ENCODE measurements at places on chromosomes 5 and 9. TPM values are rescaled to one million over a fixed set of nuclear protein-coding genes. Genes with fewer than 3 reads are reported as not detected.

DNA sequence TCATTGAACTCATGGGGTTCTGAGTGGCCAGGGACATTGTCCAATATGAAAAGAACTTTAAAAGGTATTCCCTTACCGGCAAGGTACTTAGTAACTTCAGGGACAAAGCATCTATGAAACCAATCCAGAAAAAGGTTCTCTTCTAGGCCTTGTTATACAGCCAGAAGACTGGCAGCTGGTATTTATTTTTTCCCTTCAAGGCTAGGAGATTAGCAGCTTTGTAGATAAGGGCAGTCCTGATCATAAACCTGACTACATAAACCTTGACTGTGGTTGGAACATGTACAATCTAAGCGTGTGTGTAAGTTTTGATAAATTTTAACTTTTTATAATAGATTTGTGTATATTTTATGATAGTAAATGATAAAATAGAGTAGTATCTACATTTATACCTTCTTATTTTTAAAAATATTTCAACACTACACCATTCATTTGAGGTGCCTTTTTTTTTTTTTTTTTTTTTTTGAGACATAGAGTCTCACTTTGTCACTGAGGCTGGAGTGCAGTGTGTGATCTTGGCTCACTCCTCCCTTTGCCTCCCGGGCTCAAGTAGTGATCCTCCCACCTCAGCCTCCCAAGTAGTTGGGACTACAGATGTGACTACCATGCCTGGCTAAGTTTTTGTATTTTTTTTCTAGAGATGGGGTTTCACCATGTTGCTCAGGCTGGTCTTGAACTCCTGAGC lies 24.5 kb downstream of the RANBP17 start:
- H3K4me3 ChIP-seq, result no peak overlapping the region
- no peaks in the 10 kb centered on the region for H3K36me3 ChIP-seq
- DNase-seq, result no peak
- H3K27ac ChIP-seq, result no peak overlapping the region

- H3K36me3 ChIP-seq, result no peaks in the 10 kb centered on the region
- no peak overlapping the region for H3K4me3 ChIP-seq
- no peak for DNase-seq
- H3K27ac ChIP-seq, result no peak overlapping the region
- H3K27me3 ChIP-seq, result no peaks in the 10 kb centered on the region
These were observed 120.8 kb downstream of the DMRT2 start for GRCh38 chr9:1170918-1171317.

The FREM1 gene
- 5.9 TPM for total RNA-seq

The SCGB3A2 gene
- total RNA-seq, result not detected

The TMC1 gene
- total RNA-seq, result not detected

Measured in transverse colon (tissue), 4 donors.